ENCODE measurements at places on chromosomes 4 and X. TPM values are rescaled to one million over a fixed set of nuclear protein-coding genes. Genes with fewer than 3 reads are reported as not detected.

DNA sequence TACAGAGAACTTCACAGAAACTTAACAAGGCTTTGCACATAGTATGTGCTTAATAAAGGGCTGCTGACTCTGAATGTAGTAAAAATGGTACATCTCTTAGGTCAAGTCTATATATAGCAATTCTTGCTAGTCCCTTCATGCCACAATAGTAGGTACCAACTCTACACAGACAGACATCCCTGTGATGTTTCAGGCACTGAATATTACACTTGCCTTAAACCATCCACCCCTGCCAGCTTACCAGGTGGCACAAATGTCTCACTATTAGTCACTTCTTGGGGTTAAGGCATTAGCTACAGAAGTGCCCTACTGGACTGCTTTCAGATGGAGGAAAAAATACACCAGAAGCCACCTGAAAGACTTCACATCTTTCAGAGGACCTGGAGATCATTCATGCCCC, 86.3 kb upstream of the CITED1 start:
- no peak for DNase-seq

- DNase-seq: no peak
Measured at GRCh38 chrX:47145395-47146120, 537 bp downstream of the RBM10 start.

GRCh38 chrX:121666171-121666570, 618.8 kb downstream of the GLUD2 start:
- DNase-seq: no peak

GRCh38 chr4:132709056-132709455, 440.0 kb upstream of the PCDH10 start:
- no peak for DNase-seq

DNA sequence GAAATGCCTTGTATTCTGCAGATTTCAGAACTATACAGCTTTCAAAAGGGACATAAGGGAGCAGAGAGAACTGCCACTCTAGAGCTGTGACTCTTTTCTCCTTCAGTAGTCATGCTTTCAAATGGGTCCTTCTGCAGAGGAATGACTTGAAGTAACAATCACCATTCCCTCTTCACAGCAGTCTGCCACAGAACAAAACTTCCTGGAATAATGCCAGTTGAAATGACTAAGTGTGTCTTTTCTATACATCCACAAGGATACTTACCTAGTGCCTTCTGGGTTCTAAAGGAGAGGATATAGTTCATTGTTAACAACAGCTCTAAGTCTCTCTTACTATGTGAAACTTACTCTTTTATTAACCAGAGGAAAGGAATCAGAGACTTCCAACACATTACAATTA, 515.4 kb upstream of the ATOH1 start:
- DNase-seq: no peak

GRCh38 chrX:87744391-87744790, 226.8 kb downstream of the KLHL4 start:
- DNase-seq: no peak

- DNase-seq: no peak
Measured at GRCh38 chrX:67953658-67954057, 409.8 kb downstream of the AR start.

DNA sequence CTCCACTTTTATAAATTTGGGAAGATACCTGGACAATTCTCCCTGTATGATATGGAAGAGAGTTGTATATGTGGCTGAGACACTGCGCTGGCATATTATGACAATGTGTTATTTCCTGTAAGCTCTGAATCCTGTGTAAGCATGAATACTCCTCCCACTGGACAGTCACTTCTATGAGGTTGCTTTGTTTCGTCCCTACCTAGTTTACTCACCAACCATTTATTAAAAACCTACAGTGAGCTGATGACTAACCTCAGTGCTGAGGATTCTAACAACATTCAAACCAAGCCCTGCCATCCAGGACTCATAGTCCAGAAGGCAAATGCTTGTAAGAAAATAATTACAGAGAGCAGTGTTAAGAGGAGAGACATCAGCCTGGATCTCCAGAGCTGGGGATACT, 1632.9 kb upstream of the TENM3 start:
- DNase-seq: no peak

DNA sequence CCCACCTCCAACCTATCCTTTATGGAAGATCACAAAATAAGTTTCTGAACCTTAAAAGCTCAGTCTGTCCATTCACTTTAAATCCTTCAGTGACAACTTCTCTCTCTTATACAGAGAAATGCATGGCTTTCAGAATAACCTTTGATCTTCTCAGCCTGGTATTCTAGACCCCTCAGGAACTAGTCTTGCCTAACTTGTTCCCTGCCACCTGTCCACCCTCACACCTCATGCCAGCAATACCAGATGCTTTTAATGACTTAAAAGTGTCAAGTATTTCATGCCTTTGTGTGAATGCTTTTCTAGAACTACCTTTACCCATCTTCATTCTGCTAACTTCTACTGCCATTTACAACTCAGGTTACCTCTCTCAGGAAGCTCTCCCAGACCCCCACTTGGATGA, 7.4 kb downstream of the EXOC1L start:
- DNase-seq: no peak

DNA sequence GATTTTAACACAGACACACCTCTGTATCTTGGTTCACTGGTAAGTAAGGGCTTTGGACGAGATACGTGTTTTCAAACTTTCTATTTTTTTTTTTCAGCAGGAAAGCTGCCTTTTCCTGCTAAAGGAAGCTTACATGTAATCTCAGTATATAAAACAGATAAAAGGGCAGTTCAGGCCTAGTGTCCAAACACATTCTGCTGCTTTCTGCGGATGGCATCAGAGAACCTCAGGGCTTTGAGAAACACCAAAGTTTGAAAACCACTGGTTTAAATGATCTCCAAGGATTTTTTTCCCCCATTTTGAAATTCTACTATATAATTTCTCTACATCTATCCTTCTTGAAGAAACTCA, 76.0 kb downstream of the ZAR1 start:
- no peak for DNase-seq

DNA sequence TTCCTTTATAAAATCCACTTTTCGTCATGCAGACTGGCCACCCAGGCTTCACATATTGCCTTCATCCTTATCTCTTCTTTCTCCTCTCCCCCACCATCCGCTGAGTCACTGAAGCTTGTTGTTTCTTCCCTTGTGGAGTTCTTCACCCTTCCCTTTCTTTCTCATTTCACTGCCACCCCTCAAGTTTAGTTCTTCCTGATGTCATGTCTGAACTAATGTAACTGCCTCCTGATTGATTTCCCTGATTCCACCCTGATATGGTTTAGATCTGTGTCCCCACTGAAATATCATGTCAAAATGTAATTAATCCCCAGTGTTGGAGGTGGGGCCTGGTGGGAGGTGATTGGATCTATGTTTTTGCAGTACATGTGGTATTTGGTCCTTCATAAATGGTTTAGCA, 151.4 kb downstream of the CPEB2 start:
- no peak for DNase-seq

DNA sequence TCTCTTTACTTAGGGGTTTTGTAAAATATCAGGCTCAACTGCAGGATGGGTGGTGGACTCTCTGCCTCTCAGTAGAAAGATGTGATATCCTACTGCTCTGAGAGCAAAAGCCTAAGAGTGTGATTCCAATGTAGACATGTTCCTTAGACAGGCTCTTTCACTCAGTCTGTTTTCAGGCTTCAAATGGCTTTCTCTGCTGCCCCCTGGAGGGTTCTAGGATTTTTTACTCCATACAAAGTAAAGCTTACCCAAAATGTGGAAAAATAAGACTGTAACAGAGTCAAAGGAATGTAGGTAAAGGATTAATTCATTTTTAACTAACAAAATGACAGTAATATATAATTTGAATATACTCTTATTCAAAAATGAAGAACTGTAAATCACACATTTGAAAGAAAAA, 32.1 kb downstream of the ZGRF1 start:
- no peak for DNase-seq

DNA sequence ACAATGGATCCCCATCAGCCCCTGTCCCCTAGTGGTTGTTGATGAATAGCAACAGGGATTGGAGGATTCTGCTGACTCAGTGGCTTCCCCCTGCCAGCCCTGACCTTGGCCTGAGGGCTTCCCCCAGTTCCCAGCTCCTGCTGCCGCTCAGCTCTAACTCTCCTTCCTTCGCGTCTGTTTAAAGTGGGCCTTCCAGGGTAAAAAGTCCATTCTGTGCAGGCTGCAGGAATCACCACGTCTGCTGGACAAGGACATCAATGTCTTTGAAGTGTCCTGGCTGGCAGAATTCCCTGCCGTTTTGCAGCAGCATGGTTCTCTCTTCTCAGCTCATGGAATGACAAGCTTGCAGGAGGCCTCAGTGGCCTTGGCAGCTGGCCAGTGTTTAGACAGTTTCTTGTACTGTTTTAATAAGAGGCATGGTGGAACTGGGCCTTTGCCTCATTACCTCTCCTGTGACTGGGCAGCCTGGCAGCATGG, 152.5 kb upstream of the STX18 start:
- no peak for DNase-seq

GRCh38 chrX:17535229-17535628, 160.2 kb downstream of the NHS start:
- DNase-seq: no peak

DNA sequence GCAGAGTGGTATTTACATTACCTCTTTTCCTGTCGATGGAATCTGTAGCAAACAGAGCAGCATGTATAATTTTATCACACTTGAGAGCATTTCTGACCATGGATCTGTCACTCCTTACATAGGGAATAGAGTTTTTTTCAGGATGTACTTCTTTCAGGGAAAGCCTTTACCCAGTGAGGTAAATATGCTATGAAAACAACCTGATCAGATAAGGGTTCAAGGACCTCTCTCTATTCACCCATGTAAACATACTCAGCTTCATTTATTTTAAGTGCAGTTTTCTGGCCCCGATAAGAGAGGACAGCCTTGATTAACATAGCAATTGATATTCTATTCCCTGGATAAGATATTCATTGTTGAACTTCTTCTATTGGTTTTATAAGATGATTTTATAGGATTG, 87.3 kb upstream of the ESX1 start:
- DNase-seq: no peak

DNA sequence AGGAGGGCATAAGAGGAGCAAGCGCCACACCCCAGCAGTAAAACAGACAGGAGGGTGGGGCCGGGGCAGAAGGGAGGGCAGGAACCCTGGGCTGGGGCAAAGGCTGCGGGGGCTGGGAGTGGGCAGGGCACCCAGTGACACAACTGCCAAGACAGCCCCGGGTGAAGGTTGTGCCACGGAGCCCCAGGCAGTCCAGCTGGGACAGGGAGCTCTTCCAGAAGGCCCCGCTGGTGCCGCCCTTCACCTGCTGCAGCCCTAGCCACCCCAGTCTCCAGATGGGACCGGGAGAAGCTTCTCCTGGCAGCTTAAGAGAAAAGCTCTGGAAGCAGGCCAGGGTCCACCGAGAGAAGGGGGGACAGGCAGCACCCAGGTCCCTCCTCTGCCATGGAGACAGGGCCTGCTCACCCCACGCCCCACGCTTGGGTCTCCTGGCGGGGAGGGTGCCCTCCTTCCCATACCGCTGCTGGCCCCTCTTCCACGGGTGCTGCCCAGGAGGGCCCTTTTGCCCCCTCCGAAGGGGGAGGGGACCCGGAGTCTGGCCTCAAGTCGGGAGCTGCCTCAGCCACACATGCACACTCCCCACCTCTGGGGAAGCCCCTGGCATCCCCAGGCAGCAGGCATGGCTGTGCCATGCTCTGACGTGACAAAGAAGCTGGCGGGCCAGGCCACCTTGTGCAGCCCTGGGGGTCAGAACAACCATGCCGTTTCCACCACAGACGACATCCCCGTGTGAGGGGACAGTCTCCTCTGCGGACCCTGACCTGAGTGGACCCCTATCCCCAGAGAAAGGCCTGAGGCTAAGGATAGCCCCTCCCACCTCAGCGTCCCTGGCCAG, 1.5 kb downstream of the DGKQ start:
- DNase-seq: no peak

SCRG1 gene
- 0.49 TPM for total RNA-seq

SLC49A3 gene
- total RNA-seq: 11.0 TPM

SPANXA2 gene
- not detected for total RNA-seq

PRR32 gene
- total RNA-seq: not detected

CORIN gene
- 5.4 TPM for total RNA-seq

POU3F4 gene
- total RNA-seq: not detected

SPOCK3 gene
- 0.74 TPM for total RNA-seq

EXOC1L gene
- total RNA-seq: not detected

DCLK2 gene
- 5.9 TPM for total RNA-seq

Measured in vagina (tissue), 2 donors.